HepG2 (cell line): ENCODE measurements at places on chromosomes 3 and 15. TPM values are rescaled to one million over a fixed set of nuclear protein-coding genes. Genes with fewer than 3 reads are reported as not detected.

- no peak for DNase-seq
These were observed 358.1 kb downstream of the ULK4 start for GRCh38 chr3:41603807-41604206.

The TGM4 gene
- 0.07 and 0.10 TPM in 2 replicates for polyA plus RNA-seq

DNA sequence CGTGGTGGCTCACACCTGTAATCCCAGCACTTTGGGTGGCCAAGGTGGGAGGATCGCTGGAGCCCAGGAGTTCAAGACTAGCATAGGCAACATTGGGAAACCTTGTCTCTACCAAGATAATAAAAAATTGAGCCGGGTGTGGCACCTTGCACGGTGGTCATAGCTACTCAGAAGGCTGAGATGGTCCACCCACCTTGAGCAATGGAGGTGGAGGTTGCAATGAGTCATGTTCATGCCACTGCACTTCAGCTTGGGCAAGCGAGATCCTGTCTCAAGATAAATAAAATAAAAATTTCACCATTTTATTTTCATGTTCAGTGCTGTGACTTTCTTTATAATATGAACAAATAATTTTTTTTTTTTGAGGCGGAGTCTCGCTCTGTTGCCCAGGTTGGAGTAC, 12.5 kb downstream of the MAPK6 start:
- DNase-seq = no peak

DNA sequence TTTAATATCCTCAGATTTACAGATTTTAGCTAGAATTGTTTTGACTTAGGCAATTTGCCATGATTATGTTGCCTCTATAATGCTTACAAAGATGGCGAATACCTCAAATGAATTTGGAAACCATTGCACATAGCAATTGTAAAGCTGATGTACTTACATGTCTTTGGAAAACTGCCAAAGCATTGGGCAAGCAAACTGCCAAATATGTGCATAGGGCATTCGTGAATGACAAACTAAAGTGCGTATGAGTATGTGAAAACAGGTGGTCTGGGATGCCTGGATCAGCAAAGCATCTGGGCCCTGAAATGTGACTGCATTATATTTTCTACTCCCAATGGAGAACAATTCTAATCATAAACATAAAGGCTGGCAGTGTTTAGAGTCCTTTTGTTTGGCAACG, 445.3 kb upstream of the ROBO1 start:
- DNase-seq = no peak

The P2RY14 gene
- not detected in 2 replicates for polyA plus RNA-seq

GRCh38 chr15:76973362-76973743, 21.6 kb upstream of the PSTPIP1 start:
- DNase-seq = peak; percentile 12

- DNase-seq = peak; percentile 54
These were observed at the start of gene PPARG for GRCh38 chr3:12288182-12289129. TSS of gene PPARG (plus strand) at chr3:12289070. CDS start at chr3:12379712, 90,642 bp downstream.

The FANCD2OS gene
- polyA plus RNA-seq = not detected in 2 replicates

DNA sequence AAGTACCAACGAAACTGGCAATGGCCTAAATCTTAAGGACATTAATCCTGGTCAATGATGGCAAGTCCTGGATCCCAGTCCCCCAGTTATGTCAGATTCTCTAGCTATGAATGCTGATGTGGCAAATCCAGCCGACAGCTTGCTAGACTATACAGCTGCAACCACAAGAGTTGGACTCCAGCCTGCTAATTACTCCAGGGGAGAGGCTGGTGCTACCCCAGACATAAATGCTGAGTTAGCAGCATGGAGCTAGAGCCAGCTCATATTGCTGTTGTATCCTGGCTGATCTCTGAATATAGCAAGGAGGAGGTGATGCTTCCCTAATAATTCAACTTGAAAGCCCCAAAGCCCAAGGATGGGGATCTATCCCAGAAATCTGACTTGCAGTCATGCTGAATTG, 207.1 kb downstream of the LRRN1 start:
- no peak for DNase-seq

The EIF4E3 gene
- polyA plus RNA-seq = 0.10 and 0.15 TPM in 2 replicates

DNA sequence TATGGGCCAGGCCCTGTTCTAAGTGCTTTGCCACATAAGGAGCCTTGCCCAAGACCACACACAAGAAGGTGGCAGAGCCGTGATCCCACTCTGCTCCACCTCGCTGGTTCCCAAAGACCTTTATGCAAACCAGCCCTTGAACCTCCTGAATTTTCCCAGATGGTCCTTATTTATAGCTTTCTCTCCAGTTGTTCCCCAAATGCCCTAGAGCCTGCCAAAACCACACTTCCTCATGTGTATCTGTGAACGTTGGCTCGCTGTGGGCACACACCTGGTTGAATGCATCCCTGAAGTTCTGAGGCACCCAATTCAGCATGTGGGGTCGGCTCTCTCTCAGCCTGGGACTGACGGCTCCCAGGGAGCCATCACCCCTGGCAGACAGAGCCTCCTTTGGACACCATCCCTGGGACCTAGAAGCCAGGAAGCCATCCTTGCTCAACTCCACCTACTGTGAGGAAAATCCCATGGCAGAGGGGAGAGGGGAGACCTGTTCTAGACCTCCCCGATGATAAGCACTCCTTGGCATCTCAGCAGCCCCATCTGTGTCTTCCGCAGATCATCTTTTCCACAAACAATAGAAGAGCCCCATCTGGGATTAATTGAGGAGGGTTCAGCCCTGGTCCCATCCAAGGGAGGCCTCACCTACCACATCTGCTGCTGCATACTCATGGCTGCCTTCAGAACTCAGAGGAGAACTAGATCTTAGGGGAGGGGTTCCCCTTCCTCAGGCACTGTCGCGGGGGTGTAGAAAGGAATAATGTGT, 42.3 kb upstream of the LIMD1 start:
- DNase-seq = no peak

DNA sequence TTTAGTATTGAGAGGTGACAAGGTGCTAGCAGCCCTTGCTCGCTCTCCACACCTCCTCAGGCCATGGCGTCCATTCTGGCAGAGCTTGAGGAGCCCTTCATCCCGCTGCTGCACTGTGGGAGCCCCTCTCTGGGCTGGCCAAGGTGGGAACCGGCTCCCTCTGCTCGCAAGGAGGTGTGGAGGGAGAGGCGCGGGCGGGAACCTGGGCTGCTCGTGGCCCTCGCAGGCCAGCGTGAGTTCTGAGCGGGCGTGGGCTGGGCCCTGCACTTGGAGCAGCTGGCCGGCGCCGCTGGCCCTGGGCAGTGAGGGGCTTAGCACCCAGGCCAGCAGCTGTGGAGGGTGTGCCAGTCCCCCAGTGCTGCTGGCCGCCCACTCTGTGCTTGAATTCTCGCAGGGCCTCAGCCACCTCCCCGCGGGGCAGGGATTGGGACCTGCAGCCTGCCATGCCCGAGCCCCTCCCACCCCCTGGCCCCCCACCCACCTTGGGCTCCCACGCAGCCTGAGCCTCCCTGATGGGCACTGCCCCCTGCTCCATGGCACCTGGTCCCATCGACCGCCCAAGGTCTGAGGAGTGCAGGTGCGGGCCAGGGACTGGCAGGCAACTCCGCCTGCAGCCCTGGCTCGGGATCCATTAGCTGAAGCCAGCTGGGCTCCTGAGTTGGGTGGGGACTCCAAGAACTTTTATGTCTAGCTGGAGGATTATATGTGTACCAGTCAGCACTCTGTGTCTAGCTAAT, 785.2 kb downstream of the DIPK2A start:
- no peak for DNase-seq

- no peak for DNase-seq
These were observed 493.9 kb upstream of the RASGRP1 start for GRCh38 chr15:39058351-39059131.

DNA sequence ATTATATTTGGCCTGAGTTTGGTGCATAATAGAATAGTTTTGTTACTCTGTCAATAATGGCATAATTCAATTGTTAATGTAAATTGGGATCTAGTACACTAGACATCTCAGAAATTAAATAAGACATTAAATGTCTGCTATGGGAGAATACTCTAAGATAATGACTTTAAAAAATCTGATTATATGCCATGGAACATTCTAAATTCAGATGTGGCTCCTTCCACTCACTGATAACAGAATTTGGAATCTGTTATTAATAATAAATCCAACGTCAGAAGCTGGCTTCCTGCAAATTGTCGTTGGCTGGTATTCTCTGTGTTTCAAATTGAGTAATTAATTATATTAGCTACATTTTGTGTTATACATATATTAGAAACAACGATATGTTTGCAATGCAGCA, 258.1 kb downstream of the CNTN6 start:
- DNase-seq = no peak

DNA sequence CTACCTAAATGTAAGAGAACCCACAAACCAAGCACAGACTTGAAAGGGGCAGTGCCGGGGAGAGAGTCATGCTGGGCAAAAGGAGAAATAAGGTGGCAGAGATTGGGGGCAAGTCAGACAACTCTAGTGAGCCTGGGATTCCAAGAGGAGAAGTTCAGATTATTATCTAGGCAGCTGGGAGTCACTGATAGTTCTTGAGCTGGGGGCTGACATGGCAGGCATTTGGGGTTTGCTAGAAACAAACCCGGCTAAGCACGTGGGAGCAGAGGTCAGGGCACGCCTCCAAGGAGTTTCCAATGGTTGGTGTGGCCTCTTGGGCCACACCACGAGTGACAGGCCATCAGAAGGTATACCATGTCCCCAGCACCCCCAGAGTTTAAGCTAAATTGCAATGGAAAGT, 27.6 kb downstream of the SLC6A6 start:
- DNase-seq = no peak

GRCh38 chr3:123546133-123546755, 38.6 kb downstream of the HACD2 start:
- DNase-seq = no peak

DNA sequence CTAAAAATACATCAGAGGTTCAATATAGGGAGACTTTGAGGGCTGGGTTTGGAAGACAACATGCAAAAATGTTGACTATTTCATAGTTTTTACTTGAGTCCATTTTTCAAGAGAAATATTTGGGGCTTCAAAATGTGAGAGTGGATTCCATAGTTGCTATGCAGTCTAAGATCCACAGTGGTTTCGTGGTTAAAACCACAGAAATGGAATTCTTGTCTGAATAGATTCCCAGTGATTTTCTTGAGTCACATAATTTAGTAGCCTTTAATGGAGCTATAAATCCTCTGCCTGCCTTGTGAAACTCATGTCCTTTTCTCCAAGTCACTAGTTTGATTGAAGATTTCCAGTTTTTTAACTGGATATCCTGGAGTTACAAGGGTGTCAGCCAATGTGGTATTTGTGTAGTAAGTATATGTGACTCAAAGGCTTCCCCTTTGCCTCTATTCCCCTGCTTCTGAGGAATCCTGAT, 94.7 kb upstream of the RBMS3 start:
- DNase-seq = no peak

DNA sequence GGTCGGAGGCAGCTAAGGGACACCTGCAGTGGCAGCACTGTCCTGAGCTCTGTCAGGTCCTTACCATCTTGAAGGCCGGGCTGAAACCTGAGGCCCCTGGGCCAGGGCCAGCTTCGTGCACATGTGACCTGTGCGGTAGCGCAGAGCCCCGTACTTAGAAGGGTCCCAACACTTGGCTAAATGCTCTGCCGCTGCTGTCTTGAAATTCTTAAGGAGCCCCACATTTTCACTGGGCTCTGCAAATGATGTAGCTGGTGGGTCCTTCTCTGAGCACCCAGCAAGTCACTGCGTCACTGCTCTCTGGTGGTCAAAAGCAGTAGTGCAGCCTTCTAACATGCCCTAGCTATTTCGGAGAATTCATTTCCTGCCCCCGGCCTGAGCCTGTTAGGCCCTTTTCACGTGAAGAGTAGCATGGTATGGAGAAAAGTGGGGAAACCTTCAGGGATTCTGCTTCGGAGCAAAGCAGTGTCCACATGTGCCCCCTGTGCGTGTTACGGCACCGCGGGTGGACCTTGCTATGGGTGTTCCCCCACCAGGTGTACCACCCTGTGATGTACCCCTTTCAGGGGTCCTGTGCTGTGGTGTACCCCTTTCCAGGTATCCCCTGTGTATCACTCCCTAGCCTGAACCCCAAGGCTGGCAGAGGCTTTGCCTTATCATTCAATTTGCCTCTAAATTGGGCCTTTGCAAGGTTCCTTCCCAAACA, 79.7 kb downstream of the TMEM266 start:
- peak; percentile 57 for DNase-seq

The RTP1 gene
- polyA plus RNA-seq = not detected in 2 replicates

The WNT5A gene
- not detected in 2 replicates for polyA plus RNA-seq

DNA sequence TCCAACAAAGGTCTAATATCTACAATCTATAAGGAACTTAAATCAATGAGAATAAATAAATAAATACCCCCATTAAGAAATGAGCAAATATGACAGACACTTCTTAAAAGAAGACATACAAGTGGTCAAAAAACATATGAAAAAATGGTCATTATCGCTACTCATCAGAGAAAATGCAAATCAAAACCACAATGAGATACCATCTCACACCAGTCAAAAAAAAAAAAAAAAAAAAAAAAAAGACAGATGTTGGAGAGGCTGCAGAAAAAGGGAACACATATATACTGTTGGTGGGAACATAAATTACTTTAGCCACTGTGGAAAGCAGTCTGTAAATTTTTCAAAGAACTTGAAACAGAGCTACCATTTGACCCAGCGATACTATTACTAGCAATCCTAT, 31.6 kb upstream of the OR5H6 start:
- no peak for DNase-seq

The ADAMTS7 gene
- polyA plus RNA-seq = 0.12 and 0.16 TPM in 2 replicates

DNA sequence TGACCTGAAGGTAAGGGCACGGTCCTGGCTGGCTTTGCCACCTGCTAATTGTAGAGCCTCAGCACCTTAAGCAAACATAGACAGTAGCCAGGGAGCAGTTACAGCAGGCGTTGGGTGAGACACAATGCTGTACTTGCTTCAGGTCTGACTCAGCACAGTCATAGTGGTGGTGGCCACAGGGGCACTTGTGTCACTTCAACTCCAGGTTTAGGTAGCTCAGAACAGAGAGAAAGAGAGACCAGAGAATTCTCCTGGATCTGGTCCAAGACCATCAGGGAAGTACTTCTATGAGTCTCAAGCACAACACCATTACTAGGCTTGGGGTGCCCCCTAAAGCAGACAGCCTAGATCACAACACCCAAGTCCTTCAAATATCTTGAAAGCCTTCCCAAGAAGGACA, 204.4 kb downstream of the OTOL1 start:
- DNase-seq = no peak

DNA sequence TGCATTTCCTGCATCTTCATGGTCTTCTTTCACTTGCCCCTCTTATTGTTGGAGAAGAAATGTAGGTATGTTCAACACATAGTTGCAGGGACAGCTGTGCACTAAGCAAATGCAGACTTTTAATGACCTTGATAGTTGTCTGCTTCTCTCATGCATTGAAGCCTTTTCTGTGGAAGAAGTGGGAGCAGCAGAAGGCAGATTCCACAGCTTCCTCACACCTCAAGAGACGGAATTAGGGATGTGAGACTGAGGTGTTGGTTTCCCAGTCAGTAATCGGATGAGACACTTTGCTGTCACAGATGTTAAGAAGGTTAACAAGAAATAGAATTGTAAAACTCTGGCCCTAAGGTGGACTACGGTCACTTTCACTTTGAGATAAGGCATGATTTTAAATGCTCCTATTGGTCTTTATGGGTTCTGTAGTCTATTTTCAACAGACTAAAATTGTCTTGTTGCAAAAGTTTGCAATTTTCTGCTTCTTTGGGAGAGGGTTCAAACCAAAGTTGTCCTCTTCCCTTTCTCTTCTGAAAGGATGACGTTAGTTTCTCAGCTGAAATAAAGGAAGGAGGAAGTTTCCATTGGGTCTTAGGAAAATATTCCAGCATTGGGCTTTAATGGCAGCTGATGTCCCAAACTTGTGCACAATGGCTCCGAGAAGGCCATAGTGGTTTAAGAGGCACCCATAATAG, 117.4 kb downstream of the LPP start:
- DNase-seq = no peak

GRCh38 chr15:37220949-37221670, 120.8 kb upstream of the MEIS2 start:
- no peak for DNase-seq

GRCh38 chr15:97902140-97902780, 58.2 kb upstream of the ARRDC4 start:
- DNase-seq = no peak
